GM23338 (cell line): ENCODE measurements at places on chromosomes 5 and 9. TPM values are rescaled to one million over a fixed set of nuclear protein-coding genes. Genes with fewer than 3 reads are reported as not detected.

- no peak for DNase-seq
Observed at GRCh38 chr9:134650431-134651190, 9.0 kb downstream of the COL5A1 start.

DNA sequence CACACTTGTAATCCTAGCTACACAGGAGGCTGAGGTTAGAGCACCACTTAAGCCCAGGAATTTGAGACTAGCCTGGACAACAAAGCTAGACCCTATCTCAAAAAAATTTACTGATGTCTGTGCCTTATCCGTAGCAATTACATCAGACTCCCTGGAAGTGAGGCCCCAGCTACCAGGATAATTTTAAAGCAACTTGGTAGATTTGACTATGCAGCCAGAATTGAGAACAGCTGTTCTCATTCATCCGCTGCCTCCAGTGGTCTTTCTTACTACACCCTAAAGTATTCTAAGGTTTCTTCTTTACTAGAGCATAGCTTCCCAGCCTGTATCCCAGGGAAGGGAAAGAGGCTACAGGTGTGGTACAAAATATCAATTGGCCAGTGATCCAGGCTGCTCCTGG is 20.4 kb upstream of the C9orf152 start:
- DNase-seq = no peak

- DNase-seq = no peak
Observed at GRCh38 chr5:170527991-170528390, 24.2 kb downstream of the KCNIP1 start.

The FRRS1L gene
- 0.37 and 0.54 TPM in 2 replicates for polyA plus RNA-seq

- no peak for DNase-seq
Observed at GRCh38 chr9:4689687-4690104, 10.3 kb downstream of the CDC37L1 start.

GRCh38 chr9:131274674-131275331 is 1.5 kb downstream of the FAM78A start:
- DNase-seq = no peak

DNA sequence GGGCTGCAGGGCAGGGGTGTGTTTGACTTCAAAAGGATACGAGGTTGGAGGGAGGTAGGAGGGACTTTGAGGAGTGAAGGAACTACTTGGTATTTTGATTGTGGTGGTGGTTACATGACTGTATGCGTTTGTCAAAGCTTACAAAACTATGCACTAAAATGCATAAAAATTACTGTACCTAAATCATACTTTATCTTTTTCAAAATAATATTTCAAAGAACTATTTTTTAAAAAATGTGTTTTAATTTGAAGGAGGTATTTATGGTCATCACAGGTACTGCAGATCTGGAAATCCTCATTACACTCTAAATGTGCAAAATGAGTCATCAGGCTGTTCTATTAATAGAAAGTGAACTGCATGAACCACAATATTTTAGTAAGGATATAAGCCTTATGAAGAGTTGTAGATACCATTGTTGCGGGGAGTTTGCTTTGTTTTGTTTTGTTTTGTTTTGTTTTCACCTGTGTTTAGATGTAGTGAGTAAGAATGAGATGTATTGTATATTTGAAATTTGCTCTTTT is 116.9 kb downstream of the ARRDC3 start:
- no peak for DNase-seq

DNA sequence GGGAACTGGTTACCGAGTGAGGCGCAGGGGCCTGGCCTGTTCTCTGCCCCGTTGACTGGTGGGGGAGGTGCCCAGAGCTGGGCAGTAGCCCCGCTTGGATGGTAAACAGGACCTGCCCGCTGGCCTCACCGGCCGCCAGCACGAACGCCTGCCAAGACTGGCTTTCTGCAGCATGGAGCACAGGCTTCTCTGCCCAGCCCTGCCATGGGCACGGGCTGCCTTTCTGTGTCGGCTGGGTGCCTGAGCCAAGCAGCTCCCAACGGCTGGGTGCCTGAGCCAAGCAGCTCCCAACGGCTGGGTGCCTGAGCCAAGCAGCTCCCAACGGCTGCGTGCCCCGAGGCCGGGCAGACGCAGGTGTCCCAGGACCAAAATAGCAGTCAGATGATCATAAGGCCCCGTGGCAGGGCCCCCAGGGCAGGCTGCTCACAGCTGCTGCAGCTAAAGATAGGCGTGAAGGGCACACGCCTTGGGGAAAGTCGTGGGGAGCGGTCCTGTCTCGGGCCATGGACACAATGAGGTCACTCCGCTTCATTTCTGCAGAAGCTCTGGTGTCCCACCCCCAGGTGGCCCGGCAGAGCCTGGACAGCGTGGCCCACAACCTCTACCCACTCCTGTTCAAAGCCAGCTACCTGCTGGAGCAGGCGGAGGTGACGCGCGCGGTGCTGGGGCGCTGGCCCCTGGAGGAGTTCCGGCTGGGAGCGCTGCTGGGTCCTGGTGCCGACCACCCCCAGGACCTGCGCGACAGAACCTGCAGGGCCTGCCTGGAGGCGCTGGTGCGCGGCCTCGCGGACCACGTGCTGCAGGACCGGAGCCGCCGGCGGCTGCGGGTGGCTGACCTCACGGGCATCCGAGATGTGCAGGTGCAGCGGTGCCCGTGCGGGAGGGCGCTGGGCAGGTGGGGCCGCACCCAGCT is at the start of gene LRRC14B:
Gene LRRC14B (plus strand): TSS at position 460 of the 913 bp plus-strand sequence. CDS start 44 bp downstream, at position 504.
- DNase-seq = no peak

The LHX3 gene
- polyA plus RNA-seq = 0.08 TPM in 1 of 2 replicates, not detected in the other

The PGM5 gene
- not detected in 2 replicates for polyA plus RNA-seq

- DNase-seq = no peak
Observed at GRCh38 chr9:123771690-123772089, 158.2 kb downstream of the DENND1A start.

- DNase-seq = no peak
Observed at GRCh38 chr5:142313682-142314081, 11.1 kb downstream of the SPRY4 start.

- no peak for DNase-seq
Observed at GRCh38 chr5:119897537-119898370, 268.4 kb downstream of the FAM170A start.

The FBP1 gene
- polyA plus RNA-seq = 1.7 and 3.0 TPM in 2 replicates

The ITK gene
- 0.08 TPM in 1 of 2 replicates, not detected in the other for polyA plus RNA-seq

- no peak for DNase-seq
Observed at GRCh38 chr9:104482921-104483570, 21.0 kb upstream of the OR13F1 start.

- DNase-seq = no peak
Observed at GRCh38 chr9:115757461-115757860, 396.1 kb upstream of the PAPPA start.

DNA sequence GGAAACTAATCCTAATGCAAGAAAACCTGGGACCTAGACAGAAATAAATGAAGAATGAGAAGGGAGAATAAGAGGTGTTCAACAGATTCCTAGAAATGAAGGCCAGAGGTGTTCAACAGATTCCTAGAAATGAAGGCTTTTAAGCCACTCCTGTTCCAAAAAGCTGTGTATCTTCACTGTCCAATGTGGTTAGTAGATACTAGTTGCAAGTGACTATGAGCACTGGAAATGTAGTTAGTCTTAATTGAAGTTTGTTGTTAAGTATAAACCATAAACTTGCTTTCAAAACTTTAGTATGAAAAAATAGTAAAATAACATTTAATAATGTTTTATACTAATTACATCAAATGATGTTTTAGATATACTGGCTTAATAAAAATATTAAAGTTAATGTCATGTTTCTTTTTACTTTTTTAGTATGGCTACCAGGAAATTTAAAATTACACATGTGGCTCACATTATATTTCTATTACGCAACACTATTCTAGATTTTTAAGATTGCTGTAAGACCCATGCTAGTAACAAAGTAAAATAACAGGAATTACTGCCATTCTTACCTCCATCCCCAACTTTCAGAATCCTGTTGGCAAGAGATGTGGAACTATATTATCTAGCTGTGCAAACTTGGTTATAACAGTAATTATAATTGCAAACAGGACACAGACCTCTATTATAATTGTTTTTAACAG is 57.5 kb downstream of the RICTOR start:
- DNase-seq = no peak

DNA sequence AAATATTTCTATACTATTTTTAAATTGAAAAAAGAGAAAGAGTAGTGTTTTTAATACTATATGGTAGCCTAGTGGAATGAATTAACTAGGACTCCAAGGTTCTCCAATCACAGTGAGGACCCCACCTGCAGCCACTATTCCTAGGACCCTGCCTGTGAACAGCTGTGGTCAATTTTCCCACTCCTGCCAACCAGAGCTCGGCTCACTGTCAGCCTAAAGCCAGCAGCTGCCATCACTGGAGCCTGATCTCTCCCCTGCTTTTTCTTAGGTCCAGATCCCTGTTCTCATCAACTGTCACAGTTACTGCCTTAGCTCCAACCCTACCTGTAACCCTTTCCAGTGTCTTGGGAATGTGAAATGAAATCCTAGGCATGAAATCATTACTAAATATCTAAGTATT is 25.3 kb downstream of the ARSB start:
- DNase-seq = no peak

The ALDH1A1 gene
- polyA plus RNA-seq = 2.1 and 2.8 TPM in 2 replicates

- DNase-seq = no peak
Observed at GRCh38 chr5:17309462-17309861, 92.0 kb downstream of the BASP1 start.
